Activated CD4-positive, alpha-beta T cell treated with anti-CD3 and anti-CD28 coated beads for 24 hours (primary cell): ENCODE measurements at places on chromosomes 6 and 20.

GRCh38 chr6:108739496-108740330 is 108.5 kb upstream of the ARMC2 start:
- no peak for DNase-seq

DNA sequence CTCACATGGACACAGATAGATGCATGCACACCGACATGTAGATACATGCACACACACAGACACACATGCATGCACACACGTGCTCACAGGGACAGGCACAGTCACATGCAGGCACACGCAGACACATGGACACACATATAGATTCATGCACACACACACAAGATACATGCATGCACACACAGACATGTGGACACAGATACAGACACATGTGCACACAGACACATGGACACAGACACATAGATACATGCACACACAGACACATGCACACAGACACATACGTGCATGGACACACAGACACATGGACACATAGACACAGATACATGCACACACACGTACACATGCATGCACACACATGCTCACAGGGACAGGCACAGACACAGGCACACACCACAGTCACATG is 19.8 kb downstream of the SYNDIG1 start:
- DNase-seq, result no peak

DNA sequence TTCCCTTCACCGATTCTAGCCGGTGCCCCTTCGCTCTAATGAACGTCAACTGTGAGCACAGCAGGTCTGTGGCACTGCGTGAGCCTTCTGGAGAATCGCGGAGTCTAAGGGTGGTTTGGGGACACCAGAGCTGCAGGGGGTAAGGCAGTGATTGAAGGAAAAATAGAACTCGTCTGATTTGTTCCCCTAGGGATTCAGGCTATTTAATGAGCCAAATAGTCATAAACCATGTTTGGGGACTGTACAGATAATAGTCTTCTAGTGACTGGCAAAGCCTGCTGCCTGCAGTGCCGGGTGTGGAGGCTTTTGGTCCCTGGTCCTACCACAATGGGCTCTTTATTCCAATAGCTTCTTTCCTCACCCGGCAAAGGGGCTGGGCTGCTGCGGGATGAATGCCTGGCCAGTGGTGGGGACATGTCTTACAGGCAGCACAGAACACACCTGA is 11.1 kb upstream of the NTSR1 start:
- DNase-seq, result no peak

GRCh38 chr6:13259393-13259792 is 68.9 kb downstream of the TBC1D7 start:
- DNase-seq, result no peak

GRCh38 chr20:59455402-59456341 is 148.7 kb upstream of the PHACTR3 start:
- DNase-seq, result no peak

- peak; percentile 72 for DNase-seq
These were observed 29.2 kb upstream of the EXOC2 start for GRCh38 chr6:722077-722524.

GRCh38 chr6:74491844-74492374 is 713.9 kb downstream of the COL12A1 start:
- no peak for DNase-seq

- DNase-seq, result no peak
These were observed 104.5 kb upstream of the PHACTR3 start for GRCh38 chr20:59499863-59500262.

DNA sequence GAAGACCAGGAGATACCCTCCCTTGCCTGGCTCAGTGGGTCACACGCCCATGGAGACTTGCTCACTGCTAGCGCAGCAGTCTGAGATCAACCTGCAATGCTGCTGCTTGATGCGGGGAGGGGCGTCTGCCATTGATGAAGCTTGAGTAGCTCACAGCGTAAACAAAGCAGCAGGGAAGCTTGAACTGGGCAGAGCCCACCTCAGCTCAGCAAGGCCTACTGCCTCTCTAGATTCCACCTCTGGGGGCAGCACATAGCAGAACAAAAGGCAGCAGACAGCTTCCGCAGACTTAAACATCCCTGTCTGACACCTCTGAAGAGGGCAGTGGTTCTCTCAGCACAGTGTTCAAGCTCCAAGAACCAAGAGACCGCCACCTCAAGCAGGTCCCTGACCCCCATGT is 271.3 kb downstream of the ESR1 start:
- DNase-seq, result no peak

DNA sequence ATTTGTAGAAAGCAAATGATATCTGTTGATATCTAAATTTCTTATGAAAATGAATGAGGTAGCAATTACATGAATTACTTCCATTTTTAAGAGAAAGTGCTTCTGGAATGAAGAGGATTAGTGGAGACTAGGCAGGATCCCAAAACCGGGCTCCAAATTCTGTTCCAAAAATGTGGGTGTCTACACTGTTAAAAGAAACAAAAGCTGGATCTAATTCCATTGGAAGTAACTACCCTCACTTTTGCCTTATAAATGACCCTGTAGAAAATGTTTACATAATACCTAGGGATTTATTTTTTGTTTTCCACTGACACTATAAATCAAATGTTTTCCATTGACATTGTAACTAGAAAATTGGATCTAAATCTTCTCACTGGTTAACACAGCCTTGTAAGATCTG is 454.9 kb upstream of the JARID2 start:
- DNase-seq, result no peak

GRCh38 chr6:113920663-113921267 is 50.2 kb downstream of the HDAC2 start:
- no peak for DNase-seq

DNA sequence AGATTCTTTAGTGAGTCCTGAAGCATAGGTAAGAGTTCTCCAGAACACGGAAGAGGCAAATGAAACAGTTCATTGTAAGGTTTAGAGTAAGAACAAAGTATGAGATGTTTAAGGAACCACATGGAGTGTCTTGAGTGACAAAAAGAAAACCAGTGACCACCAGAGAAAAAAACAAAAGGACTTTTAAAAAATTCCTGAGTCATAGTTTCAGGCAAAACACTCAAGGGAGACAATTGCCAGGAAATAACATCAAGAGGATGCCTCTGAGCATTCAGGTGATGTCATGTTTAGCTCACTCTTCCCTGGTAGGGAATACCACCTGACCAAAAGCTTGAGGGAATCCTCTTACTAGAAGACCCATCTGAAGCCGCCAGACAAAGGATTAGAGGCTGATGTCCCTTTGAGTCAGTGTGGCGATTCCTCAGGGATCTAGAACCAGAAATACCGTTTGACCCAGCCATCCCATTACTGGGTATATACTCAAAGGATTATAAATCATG is 110.3 kb downstream of the COL19A1 start:
- no peak for DNase-seq

DNA sequence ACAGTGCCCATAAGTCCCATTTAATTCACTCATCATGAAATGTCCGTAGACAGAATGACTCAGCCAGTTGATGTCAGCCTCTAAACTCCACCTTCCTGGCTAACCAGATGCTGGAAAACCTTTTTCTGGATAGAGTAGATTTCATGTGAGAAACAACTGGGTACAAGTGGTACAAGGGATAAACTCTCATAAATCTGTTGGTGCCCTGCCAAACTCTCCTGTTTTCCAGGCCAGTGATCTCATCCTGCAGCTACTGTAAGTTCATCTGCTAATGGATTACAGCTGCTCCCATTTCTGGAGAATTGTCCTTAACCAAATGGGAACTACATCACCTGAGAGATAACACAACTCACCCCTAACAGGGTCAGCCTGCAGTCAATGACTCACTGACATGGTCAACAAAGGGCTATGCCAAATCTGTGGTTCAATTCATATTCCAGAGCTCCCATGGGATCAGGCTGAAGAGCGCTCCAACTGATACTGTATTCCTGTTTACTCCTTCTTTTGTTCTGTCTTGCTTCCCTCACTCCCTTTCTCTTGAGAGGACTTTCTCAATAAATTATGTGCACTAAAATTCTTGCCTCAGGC is 210.1 kb upstream of the HDDC2 start:
- no peak for DNase-seq

- no peak for DNase-seq
These were observed 462.5 kb upstream of the BTBD3 start for GRCh38 chr20:11454966-11455799.
